ENCODE measurements at places on chromosomes 16 and 17.

- no peak for DNase-seq
Measured at GRCh38 chr16:86222965-86223551, 287.3 kb upstream of the FOXF1 start.

- DNase-seq = no peak
Measured at GRCh38 chr16:52874042-52874441, 178.7 kb downstream of the CHD9NB start.

- DNase-seq = no peak
Measured at GRCh38 chr16:70551788-70552187, 28.2 kb downstream of the SF3B3 start.

- DNase-seq = no peak
Measured at GRCh38 chr16:62921904-62922303, 885.7 kb upstream of the CDH8 start.

DNA sequence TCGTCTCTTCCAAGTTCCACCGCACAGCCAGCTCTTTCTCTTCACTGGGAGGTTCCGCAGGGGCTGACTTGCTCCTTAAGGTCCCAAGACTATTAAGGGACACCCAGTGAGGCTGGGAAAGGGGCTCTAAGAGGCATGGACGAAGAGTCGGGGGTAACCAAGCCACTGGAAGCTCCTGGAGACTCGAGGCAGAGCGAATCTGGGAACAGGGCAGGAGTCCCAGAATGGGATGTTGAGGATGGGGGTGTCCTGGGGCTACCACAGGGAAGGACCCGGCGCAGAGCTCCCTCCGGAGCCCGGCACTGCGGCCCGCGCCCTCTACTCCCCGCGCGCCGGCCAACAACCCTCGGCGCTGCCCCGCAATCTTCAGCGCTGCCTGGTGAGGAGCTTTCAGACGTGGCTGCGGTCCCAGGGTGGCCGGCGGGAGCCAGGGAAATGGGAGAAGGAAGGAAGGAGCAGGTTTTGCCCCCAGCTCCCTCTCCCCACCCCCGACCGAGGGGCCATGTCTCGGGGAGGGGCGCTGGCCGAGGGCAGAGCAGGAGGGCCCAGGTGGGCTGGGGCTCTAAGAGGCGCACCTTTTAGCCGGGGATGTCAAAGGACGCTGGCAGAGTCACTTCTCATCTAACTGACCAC is 581 bp downstream of the CHST5 start:
- no peak for DNase-seq

DNA sequence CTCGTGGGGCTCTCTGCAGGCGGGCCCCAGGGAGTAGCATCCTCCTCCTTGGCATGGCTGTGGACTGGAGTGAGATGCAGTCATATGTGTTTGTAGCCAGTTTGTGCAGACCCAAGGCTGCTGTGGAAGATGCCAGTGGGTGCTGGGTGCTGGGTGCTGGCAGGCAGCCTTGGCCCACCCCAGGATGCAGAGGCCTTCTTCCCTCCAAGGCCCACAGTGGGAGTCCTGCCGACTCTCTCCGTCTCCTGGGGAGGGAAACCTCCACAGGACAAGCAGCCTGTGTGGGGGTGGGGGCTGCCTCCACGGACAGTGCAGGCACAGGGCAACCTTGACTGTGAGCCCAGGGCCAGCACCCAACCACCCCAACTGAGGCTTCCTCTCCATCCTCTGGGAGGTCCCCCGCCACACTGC is 13.8 kb upstream of the TMEM92 start:
- no peak for DNase-seq

- no peak for DNase-seq
Measured at GRCh38 chr17:16293931-16294330, 59.3 kb downstream of the CENPV start.

- DNase-seq = no peak
Measured at GRCh38 chr16:70576431-70577255, 53.0 kb downstream of the SF3B3 start.

DNA sequence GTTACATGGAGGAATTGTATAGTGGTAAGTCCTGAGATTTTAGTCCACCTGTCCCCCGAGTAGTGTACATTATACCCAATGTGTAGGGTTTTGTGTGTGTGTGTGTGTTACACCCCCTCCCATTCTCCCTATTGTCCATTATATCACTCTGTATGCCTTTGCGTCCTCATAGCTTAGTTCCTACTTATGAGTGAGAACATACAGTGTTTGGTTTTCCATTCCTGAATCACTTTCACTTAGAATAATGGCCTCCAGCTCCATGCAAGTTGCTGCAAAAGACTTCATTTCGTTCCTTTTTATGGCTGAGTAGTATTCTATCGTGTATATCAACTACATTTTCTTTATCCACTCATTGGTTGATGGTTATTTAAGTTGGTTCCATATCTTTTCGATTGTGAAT is 635 bp upstream of the FA2H start:
- DNase-seq = no peak

GRCh38 chr16:86299882-86300610 is 210.3 kb upstream of the FOXF1 start:
- DNase-seq = no peak

DNA sequence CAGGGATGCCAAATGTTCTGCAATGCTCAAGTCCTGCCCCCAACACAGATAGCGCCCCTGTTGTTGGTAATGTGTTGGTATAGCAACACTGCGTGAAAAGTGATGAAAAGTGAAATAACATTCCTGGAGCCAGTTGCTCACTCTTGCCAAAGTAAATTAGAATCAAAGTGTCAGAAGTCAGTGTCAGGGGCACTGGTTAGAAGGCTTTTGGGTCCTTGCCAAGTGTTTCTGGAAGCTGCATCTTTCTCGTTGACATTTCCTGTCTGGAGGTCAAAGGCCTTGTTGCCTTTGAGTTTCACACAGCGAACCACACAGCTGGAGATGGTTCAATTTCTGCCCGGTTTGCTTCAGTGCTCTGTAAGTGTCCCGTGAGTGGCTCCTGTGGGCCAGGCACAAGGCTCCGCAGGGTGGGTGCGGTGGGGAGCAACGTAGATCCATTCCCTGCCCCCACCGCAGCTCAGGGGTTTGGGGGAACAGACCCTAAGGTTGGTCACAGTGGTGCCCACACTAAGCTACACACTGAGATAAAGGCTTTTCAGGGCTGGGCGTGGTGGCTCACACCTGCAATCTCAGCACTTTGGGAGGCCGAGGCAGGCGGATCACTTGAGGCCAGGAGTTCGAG is 3.6 kb upstream of the SLC16A5 start:
- no peak for DNase-seq

DNA sequence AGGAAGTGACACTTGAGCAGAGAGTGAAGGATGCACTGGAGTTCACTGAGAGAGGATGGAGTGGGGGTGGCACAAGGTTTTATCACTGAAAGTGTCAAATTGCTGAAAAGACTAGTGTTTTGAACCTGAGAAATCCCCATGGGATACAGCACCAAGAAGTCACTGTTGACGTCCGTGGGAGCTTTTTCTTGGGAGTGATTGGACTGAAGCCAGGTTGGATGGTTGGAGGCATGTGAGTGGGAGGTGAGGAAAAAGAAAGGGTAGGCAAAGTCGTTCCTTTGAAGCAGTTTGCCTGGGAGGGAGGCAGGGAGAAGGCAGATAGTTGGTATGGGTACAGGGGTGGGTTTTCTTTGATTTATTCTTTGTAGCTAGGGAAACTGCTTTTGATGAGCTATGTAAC is 39.9 kb upstream of the SDK2 start:
- no peak for DNase-seq

GRCh38 chr16:88384222-88385111 is 1.7 kb downstream of the ZNF469 start:
- no peak for DNase-seq

DNA sequence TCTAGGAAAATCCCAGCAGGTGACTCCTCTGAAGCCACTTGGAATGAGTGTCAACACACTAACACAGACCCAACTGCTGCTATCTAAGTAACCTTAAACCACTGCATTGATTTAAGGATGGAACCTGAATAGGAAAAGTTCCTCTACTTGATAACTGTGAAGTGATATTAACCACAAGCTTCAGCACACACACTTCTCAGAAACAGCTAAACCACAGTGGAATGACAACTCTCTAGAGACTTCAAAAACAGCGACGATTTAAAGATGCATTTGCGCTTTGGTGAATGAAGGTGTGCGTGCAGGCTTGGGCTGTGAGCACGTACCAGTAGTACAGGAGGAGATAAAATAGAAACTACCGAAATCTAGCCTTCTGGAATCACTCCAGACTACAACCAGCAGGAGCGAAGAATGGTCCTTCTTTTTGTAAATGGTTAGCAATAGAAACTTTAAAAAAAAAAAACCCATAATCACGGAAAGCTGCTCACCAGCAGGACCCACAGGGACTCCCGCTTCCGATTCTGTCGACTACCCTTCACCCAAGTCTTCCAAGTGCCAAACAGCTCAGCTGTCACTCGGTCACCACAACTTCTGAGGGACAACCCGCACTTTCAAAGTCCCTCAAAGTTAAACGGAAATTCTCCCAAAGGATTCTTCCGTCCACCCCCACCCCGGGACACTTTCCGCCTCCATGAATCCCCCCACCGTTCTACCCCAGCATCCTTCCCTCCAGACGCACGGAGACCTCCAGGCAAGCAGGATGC is 137.7 kb upstream of the CORO6 start:
- DNase-seq = peak; percentile 38

GRCh38 chr17:82495844-82496528 is 23.5 kb upstream of the FOXK2 start:
- no peak for DNase-seq

- no peak for DNase-seq
Measured at GRCh38 chr16:31754998-31755615, 118.5 kb upstream of the ZNF267 start.

DNA sequence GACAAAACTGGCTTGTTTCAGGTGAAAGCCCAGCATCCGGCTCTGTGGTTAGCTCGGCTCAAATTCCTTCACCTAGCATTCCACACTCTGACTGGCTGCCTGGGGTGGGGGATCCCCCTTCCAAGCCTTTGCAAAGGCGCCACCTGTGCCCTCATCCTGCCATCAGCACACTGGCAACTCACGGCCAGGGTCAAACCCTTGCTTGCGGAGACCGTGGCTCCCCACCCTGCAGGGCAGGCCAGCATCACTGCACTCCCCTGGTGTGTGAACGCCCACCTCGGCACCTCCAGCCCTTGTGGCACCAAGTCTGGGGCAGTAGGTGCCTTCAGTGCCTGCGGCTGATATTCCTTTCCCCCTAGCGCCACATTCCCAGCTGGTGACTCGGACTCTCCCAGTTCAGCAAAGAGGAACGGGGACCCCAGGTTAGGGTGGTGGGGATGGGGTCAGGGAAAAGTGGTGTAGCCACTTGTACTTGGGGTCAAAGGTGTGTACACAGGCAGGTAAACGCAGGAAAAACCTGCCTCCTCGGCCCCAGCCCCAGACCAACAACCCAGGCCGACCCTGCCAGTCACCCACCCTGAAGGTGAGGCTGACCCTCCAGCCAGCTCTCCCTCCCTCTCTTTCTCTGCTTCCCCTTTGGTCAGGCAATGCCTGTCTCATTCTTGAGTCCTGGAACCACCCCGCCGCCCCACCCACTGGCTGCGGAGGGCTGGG is 1.1 kb downstream of the FLII start:
- DNase-seq = no peak

DNA sequence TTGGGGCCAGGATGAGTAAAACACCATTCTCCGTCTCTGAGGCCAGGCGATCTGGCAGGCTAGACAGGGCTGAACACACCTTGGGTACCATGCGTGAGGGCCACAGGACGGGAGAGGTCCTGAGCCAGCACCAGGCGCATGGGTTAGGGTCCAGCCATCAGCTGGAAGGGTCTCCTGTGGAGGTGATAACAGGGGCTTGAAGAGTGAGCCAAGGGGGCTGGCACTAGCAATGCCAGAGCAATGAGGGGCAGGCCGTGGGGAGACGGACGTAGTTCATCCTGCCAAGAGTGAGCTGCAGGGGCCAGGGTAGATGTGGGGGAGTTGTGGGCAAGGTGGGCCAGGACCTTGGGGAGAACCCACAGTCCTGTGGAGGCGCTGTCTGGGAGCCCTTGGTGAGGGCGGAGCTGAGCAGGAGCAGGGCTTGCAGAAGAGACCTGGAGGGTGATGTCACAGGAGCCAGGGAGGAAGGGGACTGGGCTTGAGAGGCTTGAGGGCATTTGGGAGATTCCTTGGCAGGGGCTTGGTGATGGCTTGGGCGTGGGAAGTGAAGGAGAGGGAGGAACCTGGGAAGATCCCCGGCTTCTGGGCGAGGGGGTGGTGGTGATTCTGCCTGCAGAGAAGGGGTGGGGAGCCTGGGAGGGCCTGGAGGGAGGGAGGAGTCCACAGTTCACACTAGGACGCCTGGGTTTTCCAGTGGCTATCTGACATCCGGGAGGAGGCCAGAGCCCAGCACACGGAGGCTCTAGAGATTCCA is 6.3 kb upstream of the NPTX1 start:
- no peak for DNase-seq

- no peak for DNase-seq
Measured at GRCh38 chr16:85428899-85429775, 184.0 kb upstream of the GSE1 start.

GRCh38 chr17:35906191-35906925 is 24.2 kb downstream of the RDM1 start:
- DNase-seq = no peak
